ENCODE measurements at places on chromosomes 12 and 14.

DNA sequence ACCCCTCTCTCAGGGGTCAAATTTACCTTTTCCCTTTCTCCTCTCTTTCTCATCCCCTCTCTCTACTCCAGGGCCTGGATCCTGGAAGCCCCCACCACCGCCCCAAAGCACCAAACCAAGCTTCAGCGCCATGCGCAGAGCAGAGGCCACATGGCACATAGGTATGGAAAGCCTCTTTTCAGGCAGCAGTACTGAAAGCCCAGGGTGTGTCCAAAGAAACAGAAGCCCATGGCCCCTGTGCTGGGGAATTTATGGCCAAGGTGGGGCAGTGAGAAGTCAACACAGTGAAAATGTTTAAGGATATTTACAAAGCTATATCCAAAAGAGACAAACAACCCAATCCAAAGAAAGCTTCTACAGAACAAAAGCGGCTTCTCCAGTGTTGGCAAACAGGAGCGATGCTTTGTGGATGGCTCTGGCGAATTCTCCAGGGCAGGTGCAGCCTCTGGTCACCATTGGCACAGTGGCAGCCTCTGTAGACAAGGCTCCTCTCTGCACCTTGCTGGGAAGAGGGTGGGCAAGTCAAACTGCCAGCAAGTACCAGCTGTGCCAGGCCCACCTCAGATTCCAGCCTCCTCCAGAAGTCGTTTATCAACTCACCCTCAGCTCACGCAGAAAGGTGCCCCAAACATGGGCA lies 4.7 kb upstream of the CPNE6 start:
- DNase-seq: no peak

GRCh38 chr14:70995211-70995610 lies 88.0 kb downstream of the PCNX1 start:
- no peak for DNase-seq

- no peak for DNase-seq
Observed at GRCh38 chr14:94921456-94921855, 151.5 kb upstream of the GSC start.

DNA sequence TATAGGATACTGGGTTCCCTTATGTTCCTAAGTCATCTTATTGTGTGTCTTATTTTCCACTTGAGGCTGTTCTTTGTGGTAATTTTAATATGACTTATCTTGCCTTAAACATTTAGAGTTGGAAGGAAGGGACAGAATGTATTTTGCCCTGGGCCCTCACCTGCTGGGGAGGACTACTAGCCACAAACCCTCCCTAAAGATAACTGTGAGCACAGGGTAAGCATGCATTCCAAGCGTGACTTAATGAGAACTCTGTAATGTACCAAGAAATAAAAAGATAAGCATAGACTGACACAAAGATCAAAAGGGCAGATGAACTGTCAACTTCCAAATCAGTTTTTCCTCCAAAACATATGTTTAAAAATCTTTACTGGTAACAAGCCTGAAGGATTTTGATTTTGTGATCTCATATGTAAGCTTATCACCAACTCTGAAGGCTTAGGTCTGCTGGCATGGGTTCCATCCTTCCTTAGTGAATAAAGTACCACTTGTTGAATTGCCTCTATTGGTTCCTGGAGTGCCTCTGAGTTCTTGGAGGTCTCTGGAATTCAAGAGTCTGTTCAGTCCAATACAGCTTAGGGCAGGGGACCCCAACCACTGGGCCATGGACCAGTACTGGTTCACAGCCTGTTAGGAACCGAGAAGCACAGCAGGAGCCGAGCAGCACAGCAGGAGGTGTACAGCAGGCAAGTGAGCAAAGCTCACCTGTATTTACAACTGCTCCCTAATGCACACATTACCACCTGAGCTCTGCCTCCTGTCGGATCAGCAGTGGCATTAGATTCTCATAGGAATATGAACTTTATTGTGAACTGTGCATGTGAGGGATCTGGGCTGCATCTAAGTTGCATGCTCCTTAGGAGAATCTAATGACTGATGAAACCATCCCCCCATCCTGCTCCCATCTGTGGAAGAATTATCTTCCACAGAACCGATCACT lies 29.8 kb upstream of the NFYB start:
- no peak for DNase-seq

GRCh38 chr14:24935796-24936195 lies 114.2 kb downstream of the STXBP6 start:
- DNase-seq: no peak

GRCh38 chr12:25071366-25071765 lies 122.5 kb upstream of the BCAT1 start:
- DNase-seq: no peak

DNA sequence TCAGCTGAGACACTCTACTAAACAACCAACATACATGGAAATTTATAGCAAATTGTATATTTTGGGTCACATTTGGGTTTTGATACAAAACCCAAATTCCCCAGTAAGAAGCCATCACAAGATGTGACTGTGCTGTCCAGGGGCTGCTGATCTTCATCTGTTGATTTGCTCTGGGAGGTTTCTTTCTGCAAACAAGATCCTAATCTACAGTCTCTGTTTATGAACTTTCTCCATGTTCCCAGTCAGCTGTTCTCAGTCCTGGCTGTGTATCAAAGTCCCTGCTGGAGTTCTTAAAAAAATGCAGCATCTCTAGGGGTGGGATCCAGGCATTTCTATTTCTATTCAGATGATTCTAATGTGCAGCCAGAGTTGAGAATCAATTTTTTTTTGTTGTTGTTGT lies 85.1 kb downstream of the ATP23 start:
- no peak for DNase-seq

- DNase-seq: no peak
Observed at GRCh38 chr12:774051-774614, 21.8 kb downstream of the WNK1 start.

DNA sequence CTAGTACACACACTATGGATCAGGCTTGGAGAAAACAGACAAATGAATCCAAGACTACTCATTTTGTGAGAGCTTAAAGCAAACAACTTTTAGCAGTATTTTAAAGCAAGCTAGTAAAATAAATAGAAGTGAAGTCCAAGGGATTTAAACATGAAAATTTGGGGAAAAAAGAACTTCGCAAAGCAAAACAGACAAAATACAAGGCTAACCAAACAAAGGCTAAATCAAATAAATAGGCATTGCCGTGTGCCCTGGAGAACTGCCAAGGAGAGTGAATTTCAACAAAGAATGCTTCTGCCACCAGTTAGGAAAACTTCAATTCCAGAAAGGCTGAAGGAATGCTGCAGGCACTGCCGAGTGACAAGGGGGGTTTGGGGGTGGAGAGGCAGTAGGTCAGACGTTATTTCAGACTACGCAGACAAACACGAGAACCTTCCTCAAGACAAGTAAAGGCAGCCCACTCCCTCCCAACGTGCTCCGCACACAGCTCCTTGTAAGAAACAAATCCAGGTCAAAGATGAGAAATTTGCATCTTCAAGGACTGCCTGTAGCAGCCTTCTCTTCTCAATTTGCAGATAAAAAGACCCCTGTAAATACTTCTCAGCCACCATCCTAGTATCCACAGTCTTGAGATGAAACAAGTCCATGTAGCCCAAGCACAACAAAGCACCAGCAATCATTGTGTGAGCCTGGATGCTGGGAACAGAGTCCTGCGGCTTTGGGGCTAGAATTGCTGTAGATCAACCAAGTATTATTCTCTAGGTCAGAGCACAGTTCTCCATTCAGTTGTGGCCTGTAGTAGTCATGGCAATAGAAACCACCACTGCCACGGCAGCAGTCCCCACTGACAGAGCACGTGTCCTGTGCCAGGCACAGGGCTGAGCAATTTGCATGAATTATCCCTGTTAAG lies 43.3 kb downstream of the EFCAB11 start:
- peak; percentile 33 for DNase-seq

- DNase-seq: peak; percentile 86
Observed at GRCh38 chr12:46372544-46373300, at the start of gene SLC38A2. TSS of gene SLC38A2 (minus strand) at chr12:46372773. CDS start at chr12:46371293, 1,480 bp downstream.

DNA sequence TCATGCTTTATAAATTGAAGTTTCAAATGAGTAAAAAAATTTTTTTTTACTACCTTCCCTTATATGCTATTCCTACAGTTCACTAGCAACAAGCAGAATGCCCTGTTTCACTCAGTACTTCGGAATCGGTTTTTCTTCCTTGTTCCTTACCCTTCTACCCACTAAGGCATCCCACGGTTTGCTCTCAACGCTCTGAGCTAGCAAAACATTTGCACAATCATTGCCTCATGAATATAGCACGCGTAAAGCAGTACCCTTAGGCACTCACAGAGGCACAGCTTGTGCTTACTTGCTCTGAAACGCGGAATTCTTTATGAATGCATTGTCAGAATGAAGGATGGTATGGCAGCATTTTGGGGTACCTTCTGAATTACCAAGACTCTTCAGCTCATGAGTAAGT lies 45.0 kb downstream of the PPP1R13B start:
- DNase-seq: no peak

GRCh38 chr14:64201296-64201695 lies 92.9 kb downstream of the ESR2 start:
- no peak for DNase-seq

GRCh38 chr14:87391066-87391465 lies 601.9 kb downstream of the GALC start:
- no peak for DNase-seq

DNA sequence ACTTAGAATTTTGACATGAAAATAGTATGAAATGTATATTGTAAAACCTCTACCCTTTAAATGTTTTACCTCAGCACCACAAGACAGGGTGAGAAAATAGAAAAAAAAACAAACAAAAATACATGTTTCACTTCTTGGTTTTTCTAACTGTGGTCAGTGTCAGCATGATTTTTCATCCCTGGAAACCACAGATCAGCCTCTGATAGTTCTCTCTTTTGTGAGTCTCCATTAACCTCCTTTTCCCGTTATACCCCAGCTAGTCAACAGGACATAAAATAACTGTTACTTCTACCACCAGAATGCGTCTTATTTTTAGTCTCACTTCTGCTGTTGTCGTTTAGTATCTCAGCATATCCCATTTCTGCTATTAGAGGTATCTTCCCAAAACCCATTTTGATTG lies 48.3 kb upstream of the KCNMB4 start:
- DNase-seq: no peak

GRCh38 chr12:121537814-121538698 lies 42.8 kb downstream of the KDM2B start:
- no peak for DNase-seq

DNA sequence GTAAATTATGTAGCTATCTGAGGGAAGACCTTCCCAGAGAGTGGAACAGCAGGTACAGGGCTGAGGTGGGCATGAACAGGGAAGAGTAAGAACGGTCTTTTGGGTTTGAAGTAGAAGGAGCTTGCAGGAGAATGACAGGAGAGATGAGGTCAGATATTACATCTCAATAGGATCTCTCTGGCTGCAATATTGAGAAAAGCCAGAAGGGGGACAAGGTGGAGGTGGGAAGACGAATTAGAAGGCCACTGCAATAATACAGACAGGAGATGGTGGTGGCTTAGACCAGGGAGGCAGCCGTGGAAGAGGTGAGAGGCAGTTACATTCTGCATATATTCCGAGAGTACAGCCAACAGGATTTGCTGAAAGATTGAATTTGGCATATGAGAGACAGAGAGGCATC lies 310.2 kb downstream of the APAF1 start:
- DNase-seq: no peak

GRCh38 chr14:99437706-99438105 lies 43.0 kb downstream of the SETD3 start:
- no peak for DNase-seq

DNA sequence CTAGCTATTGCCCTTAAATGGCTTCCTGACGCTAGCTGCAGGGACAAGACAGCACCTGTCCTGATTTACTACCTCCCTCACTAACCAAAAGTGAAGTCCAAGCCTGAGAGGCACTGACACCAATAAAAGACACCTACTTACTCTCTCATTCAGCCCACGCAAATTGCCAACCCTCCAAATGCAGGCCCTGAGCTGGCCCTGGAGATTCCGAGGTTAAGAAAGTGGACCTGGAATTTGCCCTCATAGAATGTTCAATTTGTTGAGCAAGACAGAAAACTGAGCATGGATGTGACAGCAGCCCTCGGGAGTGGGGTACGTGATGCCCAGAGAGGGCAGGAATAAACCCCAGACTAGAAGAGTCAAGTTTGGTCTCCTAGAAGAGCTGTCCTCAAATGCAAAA lies 16.4 kb downstream of the SERPINA3 start:
- no peak for DNase-seq

DNA sequence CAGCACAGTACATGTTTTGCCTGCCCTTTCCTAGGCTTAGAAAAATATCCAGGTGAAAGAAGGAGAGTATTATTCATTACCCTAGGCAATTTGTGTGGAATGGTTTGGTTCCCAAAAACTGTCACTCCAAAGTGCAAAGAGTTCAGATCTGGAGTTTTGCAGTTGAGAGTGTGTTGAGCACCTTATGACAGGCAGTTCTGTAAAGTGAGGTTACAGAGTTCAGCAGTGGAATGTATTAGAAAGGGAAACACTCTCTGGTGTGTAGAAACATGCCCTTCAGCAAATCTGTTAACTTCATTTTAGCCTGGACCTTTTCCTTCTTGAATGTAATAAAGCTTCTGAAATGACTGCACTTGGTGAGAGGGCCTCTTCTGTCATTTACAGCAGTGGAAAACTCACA lies 154.0 kb upstream of the SSTR1 start:
- DNase-seq: no peak

DNA sequence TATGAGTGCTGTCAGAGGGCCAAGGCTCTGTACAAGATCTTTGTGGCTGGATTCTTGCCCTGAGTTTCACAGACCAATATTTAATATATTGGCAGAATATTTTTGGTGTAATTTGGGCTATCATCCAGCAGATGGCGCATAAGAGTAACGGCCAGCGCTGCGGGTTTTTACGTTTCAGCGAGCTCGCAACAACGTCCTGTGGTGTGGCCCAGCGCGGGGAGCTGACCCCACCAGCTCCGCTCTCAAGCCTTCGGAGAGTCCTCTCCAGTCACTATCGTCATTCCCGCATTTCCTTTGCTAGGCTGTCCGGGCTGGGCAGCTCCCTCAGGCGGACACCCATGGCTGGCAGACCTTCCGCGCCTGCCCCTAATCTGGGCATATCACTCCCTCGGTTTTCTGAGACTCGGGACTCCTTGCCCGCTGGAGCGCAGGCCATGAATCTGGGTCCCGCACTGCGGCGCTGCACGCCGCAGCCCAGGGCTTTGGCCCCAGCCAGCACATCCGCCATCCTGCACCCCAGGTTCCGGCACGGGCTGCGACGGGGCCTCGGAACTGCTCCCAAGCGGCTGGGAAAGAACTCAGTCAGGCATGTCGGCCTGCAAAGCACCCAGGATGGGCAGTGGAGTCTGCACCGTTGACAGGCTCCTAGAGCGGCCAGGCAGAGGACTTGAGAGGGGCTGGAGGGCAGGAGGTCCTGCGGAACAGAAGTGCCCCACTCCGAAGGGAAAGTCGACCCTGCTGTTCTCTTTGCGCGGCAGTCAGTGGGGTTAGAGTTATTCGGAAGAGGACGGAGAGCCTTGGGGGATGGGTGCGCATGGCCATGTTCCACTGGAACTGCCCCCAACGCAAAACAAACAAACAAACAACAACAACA lies 18.4 kb downstream of the OLR1 start:
- DNase-seq: peak; percentile 48

GRCh38 chr12:92928421-92928961 lies 604 bp downstream of the EEA1 start:
- DNase-seq: no peak

DNA sequence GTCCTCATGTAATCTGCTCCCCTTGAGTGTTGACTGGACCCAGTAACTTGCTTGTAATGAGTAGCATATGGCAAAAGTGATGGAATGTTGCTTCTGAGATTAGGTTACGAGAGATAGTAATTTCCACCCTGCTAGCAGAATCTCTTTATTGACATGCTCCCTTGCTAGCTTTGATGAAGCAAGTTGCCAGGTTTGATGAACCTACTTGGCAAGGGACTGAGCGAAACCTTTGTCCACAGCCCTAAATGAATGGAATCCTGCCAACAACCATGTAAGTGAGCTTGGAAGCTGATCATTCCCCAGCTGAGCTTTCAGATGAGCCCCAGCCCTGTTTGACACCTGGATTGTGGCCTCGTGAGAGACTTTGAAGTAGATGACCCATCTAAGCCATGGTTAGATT lies 120.8 kb upstream of the PLXNC1 start:
- DNase-seq: no peak

Measured in fibroblast of the conjunctiva (primary cell).